ENCODE measurements at places on chromosomes 3 and 15.

GRCh38 chr3:111218615-111219014 is 147.0 kb downstream of the NECTIN3 start:
- no peak for DNase-seq

DNA sequence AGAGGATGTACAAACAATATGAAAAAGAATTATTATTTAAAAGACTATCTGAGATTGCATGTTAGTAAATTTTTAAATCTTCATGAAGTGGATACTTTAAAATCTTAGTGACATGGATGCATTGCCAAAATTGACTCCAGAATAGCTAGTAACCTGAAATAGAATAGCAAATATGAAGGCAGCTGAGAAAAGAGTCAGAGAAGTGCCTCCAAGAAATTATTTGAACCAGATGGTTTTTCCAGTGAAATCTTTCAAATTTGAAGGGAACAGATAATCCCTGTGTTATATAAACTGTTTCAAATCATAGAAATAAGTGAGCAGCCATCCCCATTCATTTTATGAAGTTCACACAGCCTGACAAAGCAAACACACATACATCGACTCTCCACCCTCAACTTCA is 29.6 kb downstream of the FSIP1 start:
- DNase-seq, result no peak

DNA sequence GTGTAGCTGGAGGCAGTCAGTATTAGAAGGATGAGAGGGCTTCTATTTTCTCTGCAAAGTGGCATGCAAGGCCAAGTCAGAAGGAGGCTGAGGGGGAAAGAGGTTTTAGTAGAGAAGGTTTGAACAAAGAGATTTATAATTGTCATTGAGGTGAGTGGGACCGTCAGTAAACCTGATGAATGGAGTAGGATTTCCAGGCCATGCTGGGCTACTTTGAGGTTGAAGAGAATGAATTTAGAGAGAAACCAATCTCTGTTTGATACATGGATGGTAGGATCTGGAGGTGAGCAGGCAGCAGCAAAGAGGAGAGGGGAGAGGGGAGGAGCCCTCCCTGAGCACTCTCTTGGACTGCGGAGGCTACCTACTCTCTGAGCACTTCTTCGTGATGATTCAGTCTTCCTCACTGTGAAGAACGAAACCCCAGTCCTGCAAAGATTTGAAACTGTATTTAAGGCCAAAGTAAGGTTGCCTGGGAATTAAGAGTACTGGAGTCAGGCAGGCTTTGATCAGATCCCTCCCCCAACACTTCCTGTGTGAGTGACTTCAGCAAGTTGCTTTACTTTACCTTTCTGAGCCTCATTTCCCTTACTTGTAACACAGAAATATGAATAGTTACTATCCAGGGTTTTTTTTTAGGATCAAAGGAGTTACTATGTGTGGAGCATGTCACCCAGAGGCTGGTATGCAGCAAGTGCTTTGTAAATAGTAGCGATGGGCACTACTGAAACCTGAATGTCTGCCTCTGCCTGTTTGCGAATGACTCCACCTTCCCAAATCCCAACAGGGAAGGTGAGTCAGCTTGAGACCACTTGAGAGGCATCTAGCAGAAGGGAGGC is 75.8 kb downstream of the RPL39L start:
- DNase-seq, result no peak

- no peak for DNase-seq
Measured at GRCh38 chr15:36966708-36967107, 133.6 kb downstream of the MEIS2 start.

Data from stimulated activated CD8-positive, alpha-beta memory T cell treated with anti-CD3 and anti-CD28 coated beads, Interleukin-12 subunit alpha, Interleukin-12 subunit beta, amount 100 ng/mL, for 4 hours (primary cell).